Lung (tissue), 17 donors: ENCODE measurements at places on chromosomes 16 and 17. TPM values are rescaled to one million over a fixed set of nuclear protein-coding genes. Genes with fewer than 3 reads are reported as not detected.

MT1M gene
- 0.88 TPM for total RNA-seq

- H3K36me3 ChIP-seq: no peaks in the 10 kb centered on the region
- no peaks in the 10 kb centered on the region for H3K4me1 ChIP-seq
- peak; percentile 55 for DNase-seq
- no peak overlapping the region for H3K27ac ChIP-seq
- H3K27me3 ChIP-seq: no peaks in the 10 kb centered on the region
- no peak overlapping the region for H3K4me3 ChIP-seq
These were observed 7.4 kb upstream of the B9D1 start for GRCh38 chr17:19369846-19370492.

DNA sequence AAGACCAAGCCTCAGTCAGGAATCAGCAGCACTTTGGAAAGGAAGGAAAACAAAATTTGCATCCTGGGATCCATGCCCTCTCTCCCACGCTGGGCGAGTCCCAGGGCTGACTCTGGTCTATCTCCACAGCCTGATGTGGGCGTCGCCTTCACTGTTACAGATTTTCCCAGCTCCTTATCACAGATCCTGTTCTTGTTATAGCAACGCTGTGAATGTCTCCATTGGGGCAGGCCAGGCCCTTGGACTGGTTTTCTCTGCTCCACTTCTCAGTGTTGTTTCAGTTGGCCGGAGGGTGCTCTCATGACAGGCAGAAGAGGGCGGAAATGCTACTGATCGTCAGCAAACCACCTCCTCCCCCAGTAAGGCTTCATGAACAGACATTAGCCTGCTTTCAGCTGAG, 127.9 kb upstream of the CDH11 start:
- DNase-seq: peak; percentile 13
- H3K4me1 ChIP-seq: no peaks in the 10 kb centered on the region
- H3K4me3 ChIP-seq: no peak overlapping the region
- H3K36me3 ChIP-seq: no peaks in the 10 kb centered on the region

- no peak overlapping the region for H3K27ac ChIP-seq
- peaks cover 14% of the 10 kb centered on the region for H3K4me1 ChIP-seq
- no peaks in the 10 kb centered on the region for H3K36me3 ChIP-seq
- no peak overlapping the region for H3K4me3 ChIP-seq
- no peaks in the 10 kb centered on the region for H3K27me3 ChIP-seq
These were observed 110.3 kb downstream of the C16orf95 start for GRCh38 chr16:87206646-87207451.

DNA sequence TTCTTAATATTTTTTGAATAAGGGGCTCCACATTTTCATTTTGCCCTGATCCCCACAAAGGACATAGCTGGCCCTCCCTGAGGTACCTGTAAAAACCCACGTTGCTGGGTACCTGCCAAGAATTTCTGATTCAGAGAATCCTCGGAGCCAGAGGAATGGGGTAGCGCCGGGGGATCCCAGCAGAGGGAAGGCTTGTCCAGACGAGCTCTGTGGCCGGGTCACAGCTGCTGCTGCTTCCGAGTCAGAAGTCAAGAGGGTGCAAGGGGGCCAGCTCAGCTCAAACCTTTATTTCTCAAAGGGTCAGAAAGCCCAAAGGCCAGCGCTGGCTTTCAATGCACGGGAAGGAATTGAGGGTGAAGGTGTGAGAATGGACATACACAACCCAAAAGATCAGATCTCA, 68.9 kb upstream of the SDK2 start:
- H3K36me3 ChIP-seq: no peaks in the 10 kb centered on the region
- H3K4me1 ChIP-seq: no peaks in the 10 kb centered on the region
- H3K27me3 ChIP-seq: peaks cover 2% of the 10 kb centered on the region
- H3K4me3 ChIP-seq: no peak overlapping the region
- no peak overlapping the region for H3K27ac ChIP-seq

DNA sequence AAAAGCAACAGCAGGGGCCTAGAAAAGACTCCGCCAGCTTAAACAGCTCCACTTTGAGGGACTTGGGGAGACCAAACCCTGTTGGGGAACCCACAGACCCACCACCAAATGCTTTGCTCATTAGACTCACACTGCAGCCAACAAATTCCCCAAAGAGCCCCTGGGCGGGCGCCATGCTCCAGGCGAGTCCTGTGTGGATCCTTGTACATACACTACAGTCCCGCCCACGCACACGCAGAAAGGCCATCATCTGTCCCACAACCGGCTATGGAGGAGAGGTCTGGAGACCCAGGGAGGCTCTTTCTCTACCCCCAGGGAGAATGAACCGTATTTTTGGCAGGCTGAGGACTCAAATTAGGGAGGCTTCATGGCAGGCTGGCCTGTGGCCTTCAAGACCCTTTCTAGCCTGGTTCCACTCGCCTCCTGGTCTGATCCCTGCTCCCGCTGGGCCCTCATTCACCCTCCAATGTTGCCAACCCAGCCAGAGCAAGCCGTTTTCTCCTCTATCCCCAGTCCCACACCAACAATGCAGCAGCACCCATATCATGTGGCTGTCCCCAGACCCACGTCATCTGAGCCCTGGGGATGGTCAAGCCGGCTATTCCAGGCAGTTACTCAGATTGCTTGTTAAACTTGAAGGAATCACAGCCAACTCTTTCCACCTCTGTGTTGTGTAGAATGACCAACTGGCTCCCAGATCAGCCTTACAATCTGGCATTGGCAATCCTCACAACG, 27.2 kb downstream of the ZNF423 start:
- DNase-seq: no peak
- peaks cover 61% of the 10 kb centered on the region for H3K4me1 ChIP-seq
- H3K27me3 ChIP-seq: no peaks in the 10 kb centered on the region
- no peaks in the 10 kb centered on the region for H3K36me3 ChIP-seq

GRCh38 chr17:45997624-45998023, 1.4 kb upstream of the STH start:
- H3K27me3 ChIP-seq: no peaks in the 10 kb centered on the region
- H3K4me1 ChIP-seq: peaks cover 8% of the 10 kb centered on the region
- DNase-seq: no peak
- H3K36me3 ChIP-seq: no peaks in the 10 kb centered on the region
- no peak overlapping the region for H3K4me3 ChIP-seq

GRCh38 chr17:50775926-50776325, 8.6 kb upstream of the ANKRD40CL start:
- H3K4me3 ChIP-seq: no peak overlapping the region
- no peaks in the 10 kb centered on the region for H3K36me3 ChIP-seq
- H3K27ac ChIP-seq: no peak overlapping the region
- H3K4me1 ChIP-seq: no peaks in the 10 kb centered on the region

DNA sequence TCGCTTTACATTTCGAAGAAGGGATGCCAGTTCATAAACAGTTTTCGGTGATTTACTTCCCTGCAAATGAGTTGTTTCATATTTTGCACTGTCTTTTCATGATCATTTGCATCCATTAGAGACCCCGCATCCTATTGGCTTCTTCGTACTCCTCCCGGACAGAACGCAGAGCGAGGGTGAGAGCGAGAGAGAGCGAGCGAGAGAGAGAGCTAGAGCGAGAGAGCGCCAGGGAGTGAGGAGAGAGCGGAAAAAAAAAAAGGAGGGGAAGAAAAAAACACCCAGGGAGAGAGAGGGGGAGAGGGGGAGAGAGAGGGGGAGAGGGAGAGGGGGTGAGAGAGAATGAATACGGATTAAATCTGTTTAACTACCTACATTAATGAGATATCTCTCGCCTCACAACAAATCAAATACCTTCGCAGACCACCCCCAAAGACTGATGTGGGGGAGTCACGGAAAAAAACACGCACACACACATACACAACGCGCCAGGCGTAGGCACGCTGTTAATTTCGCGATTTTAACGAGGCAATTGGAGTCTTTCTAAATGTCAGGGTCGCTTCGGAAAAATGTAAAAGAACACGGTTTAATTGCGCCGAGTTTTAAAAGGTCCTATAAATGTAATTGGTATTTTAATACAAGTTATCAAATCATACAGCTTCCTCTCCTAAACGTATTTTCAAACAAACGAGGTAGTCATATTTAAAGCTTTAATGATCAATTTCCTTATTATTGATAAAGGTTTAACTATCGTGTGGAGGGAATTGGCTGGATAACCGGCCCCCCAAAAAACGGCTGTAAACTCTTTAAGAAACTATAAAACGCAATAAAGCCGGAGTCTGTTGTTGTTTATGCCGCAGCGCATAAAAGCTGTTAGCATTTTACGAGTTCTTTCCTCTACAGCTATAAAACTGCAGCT, at the start of gene HOXB8:
Gene HOXB8, minus strand, starts transcription at position 246 of the 916 bp plus-strand sequence. CDS start 588 bp downstream, outside the sequence.
- H3K36me3 ChIP-seq: no peaks in the 10 kb centered on the region
- H3K4me1 ChIP-seq: peaks cover 4% of the 10 kb centered on the region
- H3K4me3 ChIP-seq: no peak within 1 kb of the TSS
- peaks cover 68% of the 10 kb centered on the region for H3K27me3 ChIP-seq
- no peak within 1 kb of the TSS for H3K27ac ChIP-seq
- DNase-seq: peak; percentile 57
